ENCODE measurements at places on chromosomes 1 and 21.

DNA sequence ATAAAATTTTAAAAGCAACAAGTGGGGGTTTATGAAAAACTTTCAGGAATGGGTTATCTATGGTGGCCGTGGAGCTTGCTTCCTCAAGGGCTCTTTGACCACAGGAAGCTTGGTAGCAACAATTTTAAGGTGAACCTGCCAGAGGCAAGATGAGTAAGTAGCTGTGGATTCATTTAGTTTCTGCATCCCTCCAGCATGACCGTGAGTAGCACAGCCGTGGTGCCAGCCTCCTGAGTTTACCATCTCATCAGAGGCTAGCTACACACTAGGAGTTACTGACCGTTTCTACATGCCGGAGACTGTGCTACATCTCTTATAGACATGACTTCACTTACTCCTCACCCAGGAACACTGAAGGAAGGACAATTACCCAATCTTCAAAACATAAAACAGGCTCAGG is 30.1 kb upstream of the PLEKHG5 start:
- DNase-seq, result no peak

DNA sequence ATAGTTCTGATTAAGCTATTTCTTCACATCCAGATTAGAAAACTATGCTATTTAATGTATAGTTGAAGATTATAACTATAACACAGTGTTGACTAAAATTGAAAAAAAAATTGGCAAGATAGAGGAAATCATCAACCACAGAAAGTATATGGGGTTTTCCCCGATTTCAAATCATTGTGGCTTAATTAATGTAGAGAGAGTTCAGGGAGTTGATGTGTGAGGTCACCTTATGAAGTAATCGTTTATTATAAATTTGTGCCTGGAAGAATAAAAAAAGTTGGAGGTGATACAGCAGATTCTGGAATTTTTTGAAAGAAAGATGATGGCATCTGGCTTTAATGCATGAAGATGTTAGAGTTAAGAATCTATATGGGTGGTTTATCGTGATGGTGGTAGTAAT is 84.3 kb downstream of the PTGS2 start:
- no peak for DNase-seq

GRCh38 chr21:17859661-17860060 is 40.5 kb upstream of the C21orf91 start:
- DNase-seq, result no peak

GRCh38 chr1:45334308-45335245 is 5.4 kb upstream of the TOE1 start:
- DNase-seq, result no peak

- no peak for DNase-seq
These were observed 234.5 kb downstream of the LMO4 start for GRCh38 chr1:87563211-87563610.

DNA sequence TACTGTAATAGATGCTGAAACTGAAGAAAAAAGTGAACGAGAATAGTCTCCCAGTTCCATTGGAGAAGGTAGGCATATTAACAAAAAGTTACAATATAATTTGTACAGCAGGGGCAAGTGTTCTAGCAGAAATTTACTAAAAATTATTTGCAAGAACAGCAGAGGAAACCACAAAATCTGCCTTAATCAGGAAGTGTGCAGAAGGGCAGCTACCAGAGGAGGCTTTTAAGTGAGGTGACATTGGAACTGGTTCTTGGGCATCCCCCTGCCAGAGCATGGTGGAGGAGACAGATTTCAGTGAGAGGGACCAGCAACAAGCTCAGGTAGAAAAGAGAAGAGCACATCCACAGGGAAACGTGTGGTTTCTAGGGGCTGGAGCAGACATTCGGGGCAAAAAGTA is 279.3 kb upstream of the CAMK1G start:
- DNase-seq, result no peak
